ENCODE measurements at places on chromosomes 7 and 10. TPM values are rescaled to one million over a fixed set of nuclear protein-coding genes. Genes with fewer than 3 reads are reported as not detected.

GRCh38 chr7:102120666-102121195, 165.9 kb upstream of the SH2B2 start:
- DNase-seq = no peak

DNA sequence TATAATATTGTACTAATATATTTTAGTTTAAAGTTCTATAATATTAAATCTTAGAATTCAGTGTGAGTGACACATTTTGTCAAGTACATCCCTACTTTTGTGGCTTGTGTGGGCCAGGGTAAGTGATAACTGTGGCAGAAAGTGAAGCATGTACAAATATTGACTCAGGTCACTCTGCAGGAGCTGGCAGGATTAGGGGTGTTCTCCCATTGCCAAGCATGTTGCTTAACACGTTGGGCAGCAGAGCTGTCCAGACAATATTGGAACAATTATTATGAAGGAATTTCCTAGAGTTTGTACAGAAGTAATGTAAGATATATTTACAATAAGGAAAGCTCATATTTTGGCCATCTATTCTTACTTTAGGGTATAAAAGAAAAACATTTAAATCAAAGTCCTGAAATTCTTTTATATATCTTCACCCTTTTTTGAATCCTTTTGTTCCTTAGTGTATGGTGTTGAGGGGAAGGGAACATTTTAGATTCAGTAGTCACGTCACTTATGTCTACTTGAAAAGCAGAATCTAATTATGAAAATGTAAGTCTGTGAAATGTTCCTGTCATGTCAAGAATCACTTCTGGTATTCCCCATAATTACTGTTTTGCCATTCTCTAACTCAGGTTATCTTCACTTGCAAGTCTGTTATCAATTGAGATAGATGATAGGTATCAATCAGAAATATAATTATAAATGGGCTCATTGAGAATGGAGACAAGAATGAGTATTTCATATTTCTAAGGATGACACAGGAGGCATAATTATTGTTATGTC, 4.0 kb downstream of the HDAC9 start:
- no peak for DNase-seq

- DNase-seq = no peak
Observed at GRCh38 chr7:131882321-131882720, 325.9 kb upstream of the PODXL start.

DNA sequence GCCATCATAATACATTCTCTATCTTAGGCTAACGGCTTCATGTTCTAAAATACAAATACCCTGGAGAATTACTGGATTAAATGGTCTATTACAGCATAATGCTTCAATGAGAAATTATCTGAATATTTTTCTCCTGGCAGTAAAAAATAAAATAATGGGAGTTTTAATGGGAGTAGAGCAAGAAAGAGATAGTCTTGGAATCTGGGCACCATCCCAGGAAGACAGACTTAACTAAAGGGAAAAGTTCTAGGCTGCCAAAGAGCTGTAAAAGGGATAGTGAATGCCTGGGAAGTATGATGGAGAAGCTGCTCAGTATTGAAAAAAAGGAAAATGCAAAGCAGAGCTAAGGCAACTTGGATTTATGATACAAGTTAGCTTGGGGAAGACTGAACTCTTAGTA, 12.1 kb upstream of the SYPL1 start:
- DNase-seq = no peak

- DNase-seq = no peak
Observed at GRCh38 chr10:30540276-30540675, 89.3 kb downstream of the LYZL2 start.

DNA sequence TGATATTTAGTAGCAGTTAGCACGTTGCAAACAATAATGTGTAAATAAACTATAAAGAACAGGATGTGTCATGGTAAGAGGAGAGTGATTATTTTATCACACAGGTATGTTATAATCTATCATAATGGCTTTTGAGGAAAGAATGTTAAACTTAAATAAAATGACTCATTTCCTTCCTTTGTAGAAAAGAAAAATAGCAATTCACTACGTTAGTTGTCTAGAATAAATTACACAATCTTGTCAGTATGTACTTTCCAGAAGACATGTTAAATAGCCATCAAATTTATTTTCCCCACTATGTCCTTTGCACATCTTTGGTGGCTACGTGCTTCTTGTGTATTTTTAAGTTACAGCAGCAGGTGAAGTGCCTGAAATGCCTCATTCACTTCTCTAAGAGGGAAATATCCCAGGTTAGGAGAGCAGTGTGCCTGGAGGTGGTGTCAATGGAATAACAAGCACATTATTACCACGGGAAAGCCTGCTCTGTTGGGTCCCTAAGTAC, 133.8 kb downstream of the SEMA3A start:
- DNase-seq = no peak

DNA sequence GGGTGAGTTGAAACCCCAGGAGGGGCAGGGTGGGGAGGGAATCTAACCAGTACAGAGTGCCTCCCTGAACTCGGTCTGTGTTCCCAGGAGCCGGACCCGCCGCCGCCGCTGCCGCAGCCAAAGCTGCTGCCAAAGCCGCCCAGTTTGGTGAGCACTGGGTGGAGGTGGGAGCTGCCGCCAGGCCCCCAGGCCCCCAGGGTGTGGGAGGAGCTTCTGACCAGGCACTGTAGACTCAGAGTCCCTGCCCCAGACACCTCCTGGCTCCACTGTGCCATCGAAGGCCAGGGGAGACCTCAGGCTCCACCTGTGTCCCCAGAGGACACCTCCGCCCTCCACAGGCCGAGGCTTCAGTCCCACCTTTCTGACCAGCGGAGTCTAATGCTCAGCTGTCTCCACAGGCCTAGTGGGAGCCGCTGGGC, 20.4 kb upstream of the LIMK1 start:
- no peak for DNase-seq

- no peak for DNase-seq
Observed at GRCh38 chr7:70322856-70323255, 724.6 kb downstream of the AUTS2 start.

Gene EPHB6
- 23.4 TPM for polyA plus RNA-seq

Gene APBB1IP
- polyA plus RNA-seq = 5.5 TPM

Gene IRF5
- polyA plus RNA-seq = 5.0 TPM

Gene TAS2R3
- polyA plus RNA-seq = not detected

Gene PRR15
- polyA plus RNA-seq = 4.8 TPM

Gene SPDYE16
- polyA plus RNA-seq = 0.23 TPM

Gene ADK
- 14.2 TPM for polyA plus RNA-seq

Gene TRIM73
- 3.1 TPM for polyA plus RNA-seq
